Activated naive CD4-positive, alpha-beta T cell treated with Interleukin-2 at 50 U/mL for 16 hours (primary cell): ENCODE measurements at places on chromosomes 1 and 21.

DNA sequence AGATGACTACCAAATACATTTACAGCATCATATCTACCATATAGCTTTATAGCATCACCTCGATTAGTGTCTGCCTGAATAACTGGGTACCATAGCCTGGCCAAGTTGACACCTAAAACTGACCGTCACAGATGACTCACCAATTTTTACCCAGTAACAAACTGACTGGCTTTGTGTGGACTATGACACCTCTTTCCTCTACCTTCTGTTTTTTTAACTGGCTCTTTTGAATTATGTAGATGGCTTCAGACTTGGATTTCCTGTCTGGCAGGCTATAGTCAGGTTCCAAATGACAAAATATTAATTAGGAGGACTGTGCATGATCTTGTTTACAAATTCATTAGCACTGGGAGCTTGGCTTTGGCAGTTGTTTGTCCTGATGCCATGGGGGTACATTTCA is 360.3 kb downstream of the TGFB2 start:
- DNase-seq = no peak

DNA sequence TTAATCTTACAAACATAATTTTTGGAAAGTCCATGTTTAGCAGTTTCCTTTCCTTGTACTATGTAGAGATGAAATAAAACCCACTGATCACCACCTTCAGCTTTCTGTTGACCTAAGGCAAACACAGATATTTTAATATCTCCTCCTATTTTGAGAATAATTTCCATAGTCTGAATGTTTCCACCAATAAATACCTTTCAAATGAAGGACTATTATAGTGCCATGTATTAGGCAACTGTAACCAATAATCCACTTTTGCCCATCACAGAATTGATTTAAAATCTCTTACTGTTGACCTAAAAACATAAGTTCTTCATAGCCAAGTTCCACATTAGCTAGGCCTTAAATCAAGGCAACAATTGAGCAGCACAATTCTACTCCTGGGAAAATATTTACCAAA is 1.8 kb downstream of the CDC42BPA start:
- no peak for DNase-seq

DNA sequence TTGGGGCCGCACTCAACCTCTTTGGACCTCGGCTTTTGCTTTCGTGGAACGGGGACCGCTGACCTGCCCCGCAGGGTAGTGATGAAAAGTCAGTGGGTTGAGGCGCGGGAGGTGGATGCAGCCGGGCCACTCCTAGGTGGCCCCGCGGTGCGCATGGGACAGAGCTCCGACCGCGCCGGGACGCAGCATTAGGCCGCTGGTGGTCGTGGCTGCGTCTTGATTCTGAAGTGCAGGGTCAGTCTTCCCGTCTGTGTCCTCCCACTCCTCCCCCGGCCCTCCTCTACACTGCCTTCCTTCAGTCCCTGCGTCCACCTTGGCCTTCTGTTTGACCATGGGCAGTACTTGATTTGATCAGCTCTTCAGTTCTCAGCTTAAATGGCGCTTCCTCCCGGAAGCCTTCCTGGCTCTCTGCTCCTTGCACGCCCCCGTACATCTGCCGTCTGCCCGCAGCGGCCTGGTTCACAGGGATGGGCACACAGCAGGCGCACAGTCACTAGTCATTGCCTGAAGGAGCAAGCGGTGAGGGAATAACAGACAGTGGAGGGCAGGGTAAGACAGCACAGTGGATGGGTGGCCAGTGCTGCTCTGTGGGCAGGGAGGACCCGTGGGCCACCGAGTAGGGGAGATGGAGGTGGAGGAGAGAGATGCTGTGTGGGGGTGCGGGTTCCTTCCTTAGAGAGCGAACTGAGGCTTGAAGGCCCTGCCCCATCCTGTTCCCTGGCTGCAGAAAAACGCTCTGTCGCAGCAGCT is 633 bp downstream of the THEMIS2 start:
- peak; percentile 41 for DNase-seq

DNA sequence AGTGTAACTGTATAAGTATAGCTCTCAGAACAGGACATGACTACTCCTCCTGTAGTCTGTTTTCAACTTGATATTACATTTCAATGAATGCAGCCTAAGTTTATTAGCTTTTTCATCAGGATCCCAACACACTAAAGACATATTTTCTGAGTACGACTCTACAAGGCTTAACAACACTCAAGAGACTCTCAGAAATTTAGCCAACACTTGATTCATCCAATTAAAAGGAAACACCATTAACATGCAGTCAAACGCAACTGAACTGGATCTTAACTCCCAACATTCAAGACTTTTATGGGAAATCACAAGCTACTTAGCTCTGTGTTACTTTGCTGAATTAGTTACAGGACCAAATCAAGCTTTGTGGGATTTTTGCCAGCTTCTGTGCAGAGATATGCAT is 65.2 kb upstream of the SGIP1 start:
- DNase-seq = no peak

DNA sequence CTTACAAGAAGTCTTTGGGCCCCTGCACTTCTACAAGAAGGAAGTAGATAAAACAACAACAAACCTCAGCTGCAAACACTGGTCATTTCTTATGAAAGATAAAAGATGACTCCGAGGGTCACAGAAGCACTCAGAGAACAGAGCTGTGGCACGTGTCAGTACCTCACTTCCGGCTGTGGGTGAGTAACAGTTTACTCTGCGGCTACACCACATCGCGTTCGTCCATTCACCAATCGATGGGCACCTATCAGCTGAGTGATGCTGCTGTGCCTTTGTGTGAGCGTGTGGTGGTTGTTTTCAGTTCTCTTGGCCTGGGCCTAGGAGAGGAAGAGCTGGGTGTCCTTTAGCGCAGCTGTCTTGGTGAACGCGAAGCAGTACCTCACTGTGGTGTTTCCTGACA is 49.9 kb downstream of the COL6A1 start:
- no peak for DNase-seq

- no peak for DNase-seq
Observed at GRCh38 chr1:39224295-39224829, 19.9 kb downstream of the MACF1 start.

DNA sequence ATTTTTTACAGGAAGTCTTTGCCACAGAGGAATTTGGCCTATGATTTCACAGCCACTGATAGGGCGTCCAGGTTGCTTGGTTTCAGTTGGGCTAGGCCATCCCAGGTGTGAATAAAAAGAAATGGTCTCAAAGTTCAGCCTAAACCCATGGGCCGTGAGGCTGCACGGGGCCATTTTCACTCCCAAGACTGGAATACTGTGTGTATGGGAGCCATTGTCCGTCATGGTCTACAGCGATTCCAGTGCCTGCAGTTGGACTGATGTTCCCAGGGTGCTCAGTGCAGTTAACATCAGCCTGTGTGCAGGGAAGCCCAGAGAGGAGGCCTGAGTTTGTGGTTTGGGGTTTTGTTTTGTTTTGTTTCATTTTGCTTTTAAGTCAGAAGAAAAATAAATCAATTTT is 133.2 kb downstream of the ADSS2 start:
- DNase-seq = no peak

DNA sequence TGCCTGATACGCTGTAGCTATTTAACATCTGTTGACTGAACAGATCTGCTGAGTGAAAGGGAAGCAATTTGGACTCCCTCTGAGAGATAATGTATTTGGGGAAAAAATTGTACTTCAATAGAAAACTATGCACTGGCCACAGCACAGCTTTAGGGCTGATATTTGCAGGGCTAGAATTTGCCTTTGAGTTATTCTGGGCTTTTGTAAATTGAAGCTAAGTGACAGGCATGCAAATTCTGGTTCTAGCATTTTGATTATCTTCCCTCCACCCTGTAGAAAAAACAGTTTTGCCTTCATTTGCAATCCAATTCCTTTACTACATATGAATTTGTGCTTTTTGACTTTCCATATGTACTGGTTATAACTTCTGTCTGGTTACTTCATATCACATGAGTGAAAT is 7.9 kb downstream of the KYAT3 start:
- DNase-seq = no peak

DNA sequence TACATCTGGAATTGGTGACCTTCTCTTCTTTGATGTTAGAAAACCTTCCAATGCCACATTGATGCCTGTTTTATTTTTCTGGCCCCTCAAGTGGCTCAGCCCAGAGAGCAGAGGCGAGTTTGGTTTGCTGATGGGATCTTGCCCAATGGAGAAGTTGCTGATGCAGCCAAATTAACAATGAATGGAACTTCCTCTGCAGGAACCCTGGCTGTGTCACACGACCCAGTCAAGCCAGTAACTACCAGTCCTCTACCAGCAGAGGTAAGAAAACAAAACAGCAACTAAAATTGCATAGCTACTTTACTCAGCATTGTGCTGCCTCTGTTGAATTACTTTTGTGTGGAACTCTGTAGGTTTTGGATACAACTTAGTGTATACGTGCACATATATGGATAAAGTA is 97.6 kb downstream of the CC2D1B start:
- no peak for DNase-seq

GRCh38 chr1:200629876-200630514 is 9.4 kb upstream of the KIF14 start:
- DNase-seq = no peak

DNA sequence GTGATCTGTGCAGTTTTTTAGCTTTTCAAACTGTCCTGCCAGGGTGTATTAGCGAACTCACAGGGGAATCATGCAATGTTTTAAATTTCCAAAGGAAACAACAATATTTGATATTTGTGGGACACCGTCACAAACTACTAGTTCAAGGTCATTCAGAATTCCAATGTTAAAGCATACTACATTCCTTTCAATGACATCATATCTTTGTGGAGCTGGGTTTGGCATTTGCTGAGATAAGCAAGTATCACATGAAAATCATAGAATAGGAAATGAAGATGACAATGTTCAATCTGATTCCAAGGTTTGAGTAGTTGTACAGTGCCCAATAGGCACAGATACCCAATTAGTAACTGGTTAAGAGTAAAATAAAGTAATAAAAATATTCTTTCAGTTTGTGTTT is 35.6 kb downstream of the NUF2 start:
- no peak for DNase-seq

GRCh38 chr1:10738061-10739058 is 58.1 kb downstream of the CASZ1 start:
- DNase-seq = no peak

GRCh38 chr1:181936768-181937581 is 124.5 kb downstream of the ZNF648 start:
- peak; percentile 13 for DNase-seq

DNA sequence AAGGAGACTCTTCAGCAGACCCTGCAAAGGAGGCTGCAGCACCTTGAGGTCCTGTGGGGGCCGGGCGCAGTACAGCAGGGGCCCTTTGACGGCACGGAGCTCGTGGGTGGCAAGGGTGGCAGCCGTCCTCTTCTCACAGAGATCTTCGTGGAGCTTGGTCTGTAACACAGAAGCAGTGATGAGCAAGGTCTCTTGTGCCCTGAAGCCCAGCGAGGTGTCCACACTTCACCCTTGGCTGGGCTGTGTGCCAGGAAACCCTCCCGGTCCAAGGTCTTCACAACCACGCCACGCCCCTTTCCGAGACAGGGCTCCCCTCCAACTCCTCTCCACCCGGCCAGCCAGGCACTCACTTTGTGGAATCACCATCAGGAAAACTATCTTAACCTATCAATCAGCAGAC is 11.3 kb downstream of the LRRC47 start:
- no peak for DNase-seq

GRCh38 chr1:1429671-1430073 is 5.8 kb upstream of the VWA1 start:
- no peak for DNase-seq

DNA sequence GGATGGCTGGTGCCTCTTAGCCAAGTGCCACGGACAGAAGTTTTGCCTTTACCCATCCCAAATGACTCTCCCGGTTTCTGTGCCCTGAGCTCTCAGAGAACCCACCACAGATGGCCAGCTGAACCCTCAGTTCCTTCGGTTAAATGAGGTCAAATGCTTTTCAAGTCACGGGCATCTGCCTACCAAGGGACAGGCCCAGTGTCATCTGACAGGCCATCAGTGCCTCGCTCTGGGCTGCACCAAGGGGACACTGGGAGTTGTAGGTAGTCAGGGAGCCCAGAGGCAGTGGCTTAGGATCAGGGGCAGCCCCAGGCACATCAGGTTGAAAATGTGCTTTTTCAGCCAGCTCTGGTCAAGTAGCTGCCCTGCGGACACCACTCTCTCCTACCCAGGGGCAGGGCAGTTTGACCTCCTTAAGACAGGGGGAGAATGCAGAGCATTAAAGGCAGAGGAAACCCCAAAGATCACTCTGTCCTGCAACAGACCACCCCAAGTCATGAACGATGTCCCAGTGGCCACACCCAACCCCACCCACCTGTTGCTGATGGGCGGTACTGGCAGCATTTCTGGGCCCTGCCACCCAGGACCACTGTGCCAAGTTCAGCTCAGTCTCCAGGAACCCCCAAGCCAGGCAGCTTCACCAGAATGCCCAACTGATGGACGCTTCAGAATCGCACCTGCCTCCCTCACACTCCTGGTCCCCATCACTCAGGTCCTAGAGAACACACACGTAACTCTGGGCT is 60.7 kb downstream of the CASZ1 start:
- DNase-seq = no peak

GRCh38 chr1:161981735-161982506 is 41.7 kb downstream of the OLFML2B start:
- DNase-seq = no peak

GRCh38 chr21:37753122-37753599 is 163.1 kb downstream of the KCNJ6 start:
- no peak for DNase-seq

DNA sequence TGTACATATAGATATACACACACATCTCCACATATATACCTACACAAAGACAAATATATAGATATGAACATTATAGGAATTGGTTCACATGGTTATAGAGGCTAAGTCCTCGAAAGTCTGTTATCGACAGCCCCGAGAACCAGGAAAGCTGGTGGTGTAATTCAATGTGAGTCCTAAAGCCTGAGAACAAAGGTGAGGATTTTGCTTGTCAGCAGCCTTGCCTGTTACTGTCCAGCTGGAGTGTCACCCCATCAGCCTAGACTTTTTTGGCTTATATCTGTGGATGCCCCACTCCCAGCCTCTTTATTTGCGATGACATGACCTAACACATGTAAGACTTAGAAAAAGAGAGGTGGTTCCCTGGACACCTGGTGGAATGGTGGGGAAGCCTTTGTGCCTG is 97.0 kb downstream of the GIPC2 start:
- DNase-seq = no peak

DNA sequence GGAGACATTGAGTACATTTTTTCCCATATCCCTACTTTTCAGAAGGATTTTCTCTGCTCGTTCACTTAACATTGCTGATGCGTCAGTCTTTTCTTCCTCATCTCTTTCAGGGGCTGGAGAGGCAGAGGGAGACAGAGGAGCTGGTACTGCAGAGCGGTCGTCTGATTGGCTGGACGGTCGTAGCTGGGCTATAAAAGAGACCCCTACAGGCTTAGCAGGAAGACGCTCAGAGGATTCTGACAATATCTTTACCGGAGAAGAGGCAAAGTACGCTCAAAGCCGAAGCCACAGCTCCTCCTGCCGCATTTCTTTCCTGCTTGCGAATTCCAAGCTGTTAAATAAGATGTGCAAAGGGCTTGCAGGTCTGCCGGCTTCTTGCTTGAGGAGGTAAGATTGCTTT is at the start of gene RGS4:
Gene RGS4, plus strand, starts transcription at position 220 of the 400 bp plus-strand sequence. Its CDS starts 124 bp downstream, at position 344.
- DNase-seq = no peak

GRCh38 chr21:32516756-32517649 is 68.3 kb downstream of the TCP10L start:
- no peak for DNase-seq

GRCh38 chr1:165871311-165872067 is 44.1 kb downstream of the UCK2 start:
- DNase-seq = peak; percentile 34

- DNase-seq = no peak
Observed at GRCh38 chr1:47407481-47407880, 8.6 kb upstream of the FOXE3 start.
